C1 segment of cervical spinal cord (tissue), 14 donors: ENCODE measurements at places on chromosomes 3 and 15.

- DNase-seq = no peak
These were observed 2.0 kb downstream of the LIPC start for GRCh38 chr15:58433597-58434333.

- DNase-seq = no peak
These were observed 276.7 kb upstream of the SGO1 start for GRCh38 chr3:20462723-20463122.

- DNase-seq = no peak
These were observed 27.0 kb downstream of the ALS2CL start for GRCh38 chr3:46666453-46666845.

GRCh38 chr3:175186511-175186910 is 327.4 kb downstream of the NAALADL2 start:
- DNase-seq = no peak

- no peak for DNase-seq
These were observed 129.8 kb downstream of the MINAR1 start for GRCh38 chr15:79561982-79562381.
